Cardiac septum (tissue), 1 donor: ENCODE measurements at places on chromosomes 6 and 20. TPM values are rescaled to one million over a fixed set of nuclear protein-coding genes. Genes with fewer than 3 reads are reported as not detected.

GRCh38 chr6:125939026-125939425 is 17.5 kb upstream of the HINT3 start:
- no peak for DNase-seq

- DNase-seq: no peak
These were observed 14.7 kb upstream of the CDKN1A start for GRCh38 chr6:36663504-36664446.

The GATA5 gene
- 1.0 TPM for total RNA-seq

The ANKEF1 gene
- total RNA-seq: 1.3 TPM

- no peak for DNase-seq
These were observed 397.0 kb downstream of the SMOC2 start for GRCh38 chr6:168838037-168838399.

- no peak for DNase-seq
These were observed 266.1 kb upstream of the PTCHD4 start for GRCh38 chr6:48377115-48377514.

The KCNB1 gene
- total RNA-seq: 0.38 TPM

GRCh38 chr6:78300885-78301284 is 566.5 kb upstream of the IRAK1BP1 start:
- no peak for DNase-seq

DNA sequence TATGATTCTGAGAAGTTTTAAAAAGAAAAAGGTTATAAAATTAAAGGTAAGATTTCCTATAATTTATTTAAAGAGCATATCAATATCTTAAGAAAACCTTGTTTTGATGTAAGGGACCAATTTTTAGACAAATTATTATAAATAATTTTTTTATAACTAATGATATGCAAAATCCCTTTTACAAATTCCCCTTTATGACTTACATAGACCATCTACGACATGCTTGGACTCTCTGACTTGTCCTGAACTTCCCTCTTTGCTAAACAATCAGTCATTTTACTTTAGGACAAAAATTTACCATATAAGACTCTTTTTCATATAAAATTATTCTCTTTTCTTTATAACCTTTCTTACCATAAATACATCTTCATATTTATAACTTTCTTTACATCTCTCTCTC is 15.3 kb upstream of the ANGPT4 start:
- no peak for DNase-seq

The C6orf15 gene
- total RNA-seq: not detected
